ENCODE measurements at places on chromosomes 7 and 10. TPM values are rescaled to one million over a fixed set of nuclear protein-coding genes. Genes with fewer than 3 reads are reported as not detected.

DNA sequence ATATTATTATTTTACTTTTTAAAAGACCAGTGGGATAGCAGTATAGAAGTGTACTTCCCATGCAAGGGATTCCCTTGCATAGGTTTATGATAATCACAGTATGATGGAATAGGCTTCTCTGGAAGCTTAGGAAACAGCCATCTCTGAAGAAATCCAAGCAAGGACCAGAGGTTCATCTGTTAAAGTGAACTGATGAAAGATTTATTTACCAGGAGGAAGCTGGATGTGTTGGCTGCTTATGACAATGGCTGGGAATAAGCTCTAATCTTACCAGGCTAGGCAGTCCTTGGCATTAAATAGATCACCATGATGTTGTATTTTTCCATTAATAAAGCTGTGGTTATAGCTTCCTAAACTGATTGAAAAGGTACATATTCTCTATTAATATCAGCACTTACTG lies 32.0 kb downstream of the FRA10AC1 start:
- DNase-seq, result no peak

DNA sequence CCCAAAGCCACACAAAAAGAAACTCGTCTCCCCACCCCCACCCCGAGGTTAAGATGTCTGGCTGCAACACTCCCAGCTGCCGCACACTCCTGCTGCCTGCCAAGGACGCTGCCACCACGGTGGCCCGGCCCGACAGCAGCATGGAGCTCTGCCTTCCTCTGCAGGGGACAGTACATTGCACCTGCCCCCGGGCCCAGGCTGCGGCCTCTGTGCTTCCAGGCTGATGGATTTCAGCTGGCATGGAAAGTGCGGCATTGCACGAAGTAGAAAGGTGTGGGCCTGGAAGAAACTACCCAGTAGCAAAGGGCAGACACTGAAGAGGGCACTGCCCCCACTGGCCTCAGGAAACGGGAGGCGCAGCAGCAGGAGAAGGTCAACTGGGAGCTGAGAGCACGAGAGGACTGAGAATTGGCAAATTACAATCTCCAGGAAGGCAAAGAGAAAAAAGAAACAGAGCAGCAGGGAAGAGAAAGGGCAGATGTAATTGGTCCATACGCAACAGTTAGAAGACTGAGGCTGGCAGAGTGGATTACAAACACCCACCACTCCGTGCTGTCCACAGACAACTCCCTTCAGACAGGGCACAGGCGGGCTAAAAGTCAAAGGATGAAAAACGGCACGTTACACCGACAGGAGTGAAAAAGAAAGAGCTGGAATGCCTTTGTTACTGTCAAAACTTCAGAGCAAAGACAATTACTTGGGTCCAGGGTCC lies 117.1 kb upstream of the DIP2C start:
- DNase-seq, result no peak

DNA sequence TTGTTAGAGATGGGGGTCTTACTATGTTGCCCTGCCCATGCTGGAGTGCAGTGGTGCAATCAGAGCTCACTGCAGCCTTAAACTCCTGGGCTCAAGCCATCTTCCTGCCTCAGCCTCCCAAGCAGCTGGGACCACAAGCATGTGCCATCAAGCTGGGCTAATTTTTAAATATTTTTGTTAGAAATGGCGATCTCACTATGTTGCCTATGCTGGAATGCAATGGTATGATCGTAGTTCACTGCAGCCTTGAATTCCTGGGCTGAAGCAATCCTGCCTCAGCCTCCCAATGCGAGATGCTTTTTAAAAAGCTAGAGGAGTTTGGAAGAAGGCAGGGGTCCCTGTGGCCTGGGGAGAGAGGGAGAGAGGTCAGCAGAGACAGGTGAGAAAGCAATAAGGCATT lies 600.1 kb upstream of the AUTS2 start:
- DNase-seq, result no peak

GRCh38 chr7:1977876-1978441 lies 254.8 kb downstream of the MAD1L1 start:
- no peak for DNase-seq

- no peak for DNase-seq
Measured at GRCh38 chr10:12993595-12993994, 7.9 kb downstream of the CCDC3 start.

GRCh38 chr7:14275356-14275755 lies 285.9 kb upstream of the ETV1 start:
- DNase-seq, result no peak

DNA sequence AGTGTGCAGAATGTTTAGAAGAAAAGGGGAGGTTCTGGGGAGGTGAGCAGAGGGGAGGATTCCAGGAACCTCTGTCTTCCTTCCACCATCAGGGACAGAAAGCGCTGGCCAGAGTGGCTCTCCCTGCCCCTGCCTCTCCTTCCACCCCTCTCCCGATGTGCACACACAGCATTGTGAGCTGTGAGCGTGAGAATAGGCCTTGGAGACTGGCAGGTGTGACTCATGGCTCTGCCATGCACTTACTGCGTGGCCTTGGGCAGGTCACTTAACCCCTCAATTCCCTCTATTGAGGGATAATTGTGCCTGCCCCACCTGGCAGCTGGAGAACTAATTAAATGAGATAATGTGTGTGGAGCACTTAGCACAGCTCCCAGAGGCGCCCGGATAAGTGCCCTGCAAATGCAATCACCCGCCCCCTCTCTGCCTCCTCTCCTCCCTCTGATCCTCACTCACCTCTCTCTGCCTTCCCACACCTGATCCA lies 115.4 kb downstream of the ZMIZ1 start:
- no peak for DNase-seq

DNA sequence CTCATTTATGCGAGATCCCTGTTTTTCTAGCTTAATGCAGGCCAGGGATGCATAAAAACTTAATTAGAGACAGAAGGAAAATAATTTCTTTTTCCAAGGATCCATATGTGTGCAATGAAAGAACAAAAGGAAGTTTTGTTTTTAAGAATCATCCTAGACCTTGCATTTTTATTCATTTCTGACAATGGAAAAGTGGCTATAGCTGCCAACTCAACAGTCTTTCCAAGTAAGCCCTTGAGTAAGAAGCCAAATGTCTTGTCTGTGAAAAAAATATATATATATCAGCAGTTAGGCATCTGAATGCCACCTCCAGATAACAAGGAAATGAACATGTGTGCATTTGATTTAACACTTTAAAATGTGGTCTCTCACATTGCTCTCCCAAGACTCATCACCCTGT lies 1397.6 kb downstream of the GATA3 start:
- DNase-seq, result no peak

GRCh38 chr7:99844328-99844727 lies 16.5 kb downstream of the CYP3A43 start:
- DNase-seq, result no peak

- DNase-seq, result no peak
Measured at GRCh38 chr7:72710983-72711382, 117.0 kb downstream of the TYW1B start.

DNA sequence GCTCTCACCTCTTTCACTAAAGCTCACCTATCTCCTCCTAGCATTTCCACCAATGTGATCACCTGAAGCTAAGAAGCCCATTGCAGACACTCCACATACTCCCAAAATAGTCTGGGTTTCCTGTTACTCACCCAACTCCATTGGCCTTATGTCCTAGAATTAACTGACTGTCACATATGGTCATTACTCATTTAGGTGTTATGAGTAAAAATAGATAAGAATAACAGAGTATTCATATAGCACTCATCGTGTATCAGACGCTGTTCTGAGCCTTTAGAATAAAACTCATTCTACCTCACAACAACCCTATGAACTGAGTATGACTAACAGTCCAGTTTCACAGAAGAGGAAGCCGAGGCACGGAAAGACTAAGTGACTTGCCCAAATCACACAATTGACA lies 174.2 kb upstream of the NPVF start:
- no peak for DNase-seq

GRCh38 chr10:94122211-94122610 lies 128.5 kb downstream of the PLCE1 start:
- no peak for DNase-seq

GRCh38 chr10:31381766-31382316 lies 62.8 kb downstream of the ZEB1 start:
- DNase-seq, result no peak

DNA sequence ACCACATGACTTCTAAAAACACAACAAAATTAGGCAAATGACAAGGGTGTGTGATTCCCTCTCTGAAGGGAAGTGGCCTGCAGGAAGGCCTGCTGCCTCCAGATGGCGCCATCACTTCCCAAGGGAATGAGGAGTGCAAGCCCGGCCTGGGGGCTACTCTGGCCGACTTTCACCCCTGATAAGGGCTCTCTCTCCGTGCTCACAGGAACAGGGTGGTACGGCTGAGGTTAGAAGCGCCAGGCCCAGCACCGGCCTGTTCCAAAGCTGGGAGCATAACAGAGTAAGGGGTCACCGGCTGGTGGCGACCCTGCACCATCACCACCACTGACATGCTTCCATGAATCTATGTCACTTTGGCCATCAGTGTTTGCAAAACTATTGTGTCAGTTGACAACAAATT lies 13.1 kb downstream of the RBP3 start:
- DNase-seq, result no peak

DNA sequence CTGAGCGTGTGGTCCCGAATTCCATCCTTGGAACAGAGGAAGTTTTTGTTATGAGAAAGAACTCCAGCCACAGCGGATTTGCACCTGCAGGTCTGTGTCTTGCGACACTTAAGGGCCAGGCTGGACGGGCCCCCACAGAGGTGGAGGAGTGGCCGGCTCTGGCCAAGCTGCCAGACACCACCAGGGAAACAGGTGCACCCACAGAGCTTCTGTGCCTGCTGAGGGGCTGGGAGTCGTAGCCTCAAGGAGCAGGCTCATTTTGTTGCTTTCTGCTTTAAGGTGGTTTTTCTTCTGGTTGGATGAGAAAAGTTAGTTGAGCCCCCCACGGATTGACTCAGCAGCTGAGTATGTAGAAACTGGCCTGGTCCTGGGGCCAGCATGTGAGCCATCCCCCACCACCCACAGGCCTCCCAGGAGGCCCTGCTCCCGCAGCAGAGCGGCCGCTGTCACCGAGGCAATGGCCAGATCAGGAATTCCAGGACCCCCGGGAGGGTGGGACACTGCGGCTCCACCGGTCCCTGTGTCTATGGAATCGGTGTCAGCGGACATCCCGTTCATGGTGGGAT lies 41.9 kb downstream of the NKX6-2 start:
- no peak for DNase-seq

- no peak for DNase-seq
Measured at GRCh38 chr10:60778971-60779796, 906 bp downstream of the CDK1 start.

DNA sequence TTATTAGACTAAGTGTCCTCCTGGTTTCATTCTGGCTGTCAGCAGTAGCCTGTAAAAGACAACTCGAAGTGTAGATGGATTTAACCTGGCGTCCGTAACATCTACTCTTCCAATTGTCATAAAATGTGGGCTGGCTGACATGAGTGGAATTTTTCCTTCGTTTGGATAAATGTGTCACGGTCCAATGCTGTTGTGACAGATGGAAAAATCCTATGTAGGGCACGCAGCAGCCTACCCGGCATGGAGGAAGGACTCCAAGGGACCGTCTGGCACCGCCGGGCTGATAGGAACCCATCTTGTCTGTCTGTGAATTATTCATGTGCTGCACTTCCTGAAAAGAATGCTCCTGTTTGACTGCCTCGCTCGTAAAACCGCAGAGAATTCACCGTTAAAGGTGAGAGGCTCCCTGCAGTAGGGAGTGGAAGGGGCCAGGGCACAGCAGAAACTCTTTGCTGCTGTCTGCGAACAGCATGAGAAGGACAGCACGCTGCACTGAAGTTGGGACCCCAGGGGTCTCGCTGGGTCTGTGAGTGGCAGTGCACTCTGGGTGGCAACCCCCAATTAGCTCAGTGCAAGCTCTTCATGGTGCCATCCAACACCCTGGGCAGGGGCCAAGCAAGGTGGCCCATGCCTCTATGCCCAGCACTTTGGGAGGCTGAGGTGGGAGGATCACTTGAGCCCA lies 1.6 kb upstream of the ORAI2 start:
- peak; percentile 63 for DNase-seq

DNA sequence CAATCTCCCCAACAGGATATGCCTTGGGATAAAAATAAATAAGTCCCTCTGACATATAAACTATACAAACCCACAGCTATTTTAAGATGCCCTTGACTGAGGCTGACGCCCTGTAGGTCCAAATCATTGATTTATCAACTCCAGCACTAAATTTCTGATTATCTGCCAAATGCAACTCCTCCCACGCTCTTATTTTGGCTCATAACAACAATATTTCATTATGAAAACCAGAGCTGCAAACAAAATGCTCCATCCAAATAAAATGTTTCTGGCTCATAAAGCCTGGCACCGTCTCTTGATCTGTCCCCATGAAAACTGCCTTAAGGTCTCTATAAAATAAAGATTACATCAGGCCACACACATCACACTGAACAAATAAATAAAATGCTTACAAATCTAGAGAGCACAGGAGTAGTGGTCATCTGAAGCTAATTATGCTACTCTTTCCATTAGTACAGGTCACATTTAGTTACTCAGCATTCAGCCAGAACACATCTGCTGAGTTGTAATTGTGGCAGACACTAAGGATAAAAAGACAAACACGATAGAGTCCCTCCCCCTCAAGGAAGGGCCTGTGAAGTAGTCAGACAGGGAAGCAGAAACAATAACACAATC lies 28.8 kb downstream of the CACUL1 start:
- no peak for DNase-seq

GRCh38 chr10:80964955-80965614 lies 427.4 kb downstream of the SH2D4B start:
- no peak for DNase-seq

GRCh38 chr7:103915680-103916357 lies 73.6 kb downstream of the RELN start:
- no peak for DNase-seq

- DNase-seq, result no peak
Measured at GRCh38 chr10:7421526-7421925, 10.7 kb upstream of the SFMBT2 start.

GRCh38 chr10:31158011-31158658 lies 126.5 kb upstream of the ZNF438 start:
- no peak for DNase-seq

GRCh38 chr7:124480036-124480820 lies 285.4 kb downstream of the GPR37 start:
- no peak for DNase-seq

DNA sequence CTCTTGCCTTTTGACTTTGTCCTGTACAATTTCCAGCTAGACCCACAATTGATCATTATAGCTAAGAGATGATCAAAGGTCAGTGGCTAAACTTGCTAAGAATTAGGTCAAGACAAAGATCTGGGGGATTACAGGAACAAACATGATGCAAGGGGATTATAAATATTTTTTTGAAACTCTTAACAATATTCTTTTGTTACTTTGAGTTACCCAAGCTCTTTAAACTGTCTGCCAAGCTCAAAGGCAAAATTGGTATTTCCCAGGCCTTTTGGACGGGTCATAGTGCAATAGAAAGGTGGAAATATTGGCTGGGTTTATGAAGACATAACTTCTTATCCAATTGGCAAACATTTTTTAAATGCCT lies 23.4 kb downstream of the TBXAS1 start:
- no peak for DNase-seq

OPN4 gene
- total RNA-seq, result not detected

SLIT1 gene
- 0.51 TPM for total RNA-seq

TUBAL3 gene
- not detected for total RNA-seq

ANKRD30A gene
- not detected for total RNA-seq

PCLO gene
- 0.03 TPM for total RNA-seq

SPDYE11 gene
- not detected for total RNA-seq

VWDE gene
- 0.54 TPM for total RNA-seq
